ENCODE measurements at places on chromosomes 12 and 14.

GRCh38 chr14:54420478-54421142, 20.6 kb downstream of the CNIH1 start:
- DNase-seq = peak; percentile 17

DNA sequence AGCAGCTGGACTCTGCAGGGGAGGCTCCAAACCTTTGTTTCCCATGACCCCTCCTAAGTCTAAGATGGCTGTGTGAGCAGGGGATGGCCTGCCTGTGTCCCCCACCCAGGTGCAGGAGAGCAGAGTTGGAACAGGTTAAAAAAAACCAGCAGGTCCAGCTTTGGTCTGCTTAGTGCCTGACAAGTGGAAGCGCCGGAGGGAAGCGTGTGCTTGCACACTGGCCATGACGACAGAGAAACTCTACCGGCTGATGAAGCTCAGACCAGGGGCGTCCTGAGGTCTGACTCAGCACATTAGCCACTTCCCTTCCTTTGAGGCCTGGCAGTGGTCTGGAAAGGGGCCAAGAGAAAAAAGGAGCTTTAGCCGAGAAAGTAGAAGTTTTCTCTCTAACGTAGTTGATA, 280.1 kb downstream of the VRK1 start:
- no peak for DNase-seq

GRCh38 chr14:41490323-41490722, 116.4 kb upstream of the LRFN5 start:
- DNase-seq = no peak

DNA sequence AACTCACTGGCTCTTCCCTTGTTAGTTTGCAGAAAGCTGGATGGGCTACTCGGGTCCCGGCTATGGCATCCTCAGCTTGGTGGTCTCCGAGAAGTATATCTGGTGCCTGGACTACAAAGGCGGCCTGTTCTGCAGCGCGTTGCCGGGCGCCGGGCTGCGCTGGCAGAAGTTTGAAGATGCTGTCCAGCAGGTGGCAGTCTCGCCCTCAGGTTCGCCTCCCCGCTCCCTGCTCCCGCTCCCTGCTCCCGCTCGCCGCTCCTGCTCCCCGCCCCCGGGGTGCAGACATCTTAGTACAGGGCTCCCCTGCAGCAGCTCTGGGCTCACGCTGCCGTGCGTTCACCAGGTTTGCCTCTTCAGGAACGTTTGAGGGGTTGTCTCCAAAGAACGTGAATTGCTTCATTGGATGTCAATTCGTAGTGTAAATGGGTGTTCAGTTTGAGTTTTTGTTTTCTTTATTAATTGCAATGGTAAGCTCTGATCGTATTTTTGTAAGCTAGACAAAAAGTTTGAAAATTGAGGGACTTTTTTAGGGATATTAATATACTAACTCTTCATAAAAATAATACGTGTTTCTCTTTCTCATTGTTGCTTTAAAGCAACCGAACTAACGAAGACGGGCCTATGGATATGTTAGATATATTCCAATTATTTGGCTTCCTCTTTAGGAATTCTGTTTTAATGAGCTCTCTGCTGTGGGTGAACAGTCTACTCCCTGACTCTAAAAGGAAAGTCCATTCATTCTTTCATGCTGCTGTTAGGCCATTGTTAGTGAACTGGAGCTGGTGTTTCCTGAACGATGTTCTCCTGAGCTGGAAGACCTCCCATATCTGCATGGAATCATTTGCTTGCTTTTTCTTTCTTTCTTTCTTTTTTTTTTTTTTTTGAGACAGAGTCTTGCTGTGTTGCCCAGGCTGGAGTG, 71.3 kb downstream of the ANKRD9 start:
- peak; percentile 80 for DNase-seq

DNA sequence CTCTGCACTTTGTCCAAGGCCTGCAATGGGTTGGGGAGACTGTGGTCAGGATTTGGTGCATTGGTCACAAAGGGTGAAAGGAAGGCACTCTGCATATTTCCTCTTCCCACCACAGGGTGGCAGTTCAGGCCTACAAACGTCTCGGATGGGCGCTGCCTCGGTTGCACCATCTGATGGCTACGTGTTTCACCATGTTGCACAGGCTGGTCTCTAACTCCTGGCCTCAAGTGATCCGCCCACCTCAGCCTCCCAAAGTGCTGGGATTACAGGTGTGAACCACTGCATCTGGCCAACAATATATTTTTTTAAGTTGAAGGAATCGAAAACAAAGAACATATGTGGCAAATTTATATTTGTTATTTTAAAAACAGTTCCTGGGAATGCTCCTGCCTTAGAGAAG, 35.1 kb downstream of the TMBIM6 start:
- peak; percentile 63 for DNase-seq

DNA sequence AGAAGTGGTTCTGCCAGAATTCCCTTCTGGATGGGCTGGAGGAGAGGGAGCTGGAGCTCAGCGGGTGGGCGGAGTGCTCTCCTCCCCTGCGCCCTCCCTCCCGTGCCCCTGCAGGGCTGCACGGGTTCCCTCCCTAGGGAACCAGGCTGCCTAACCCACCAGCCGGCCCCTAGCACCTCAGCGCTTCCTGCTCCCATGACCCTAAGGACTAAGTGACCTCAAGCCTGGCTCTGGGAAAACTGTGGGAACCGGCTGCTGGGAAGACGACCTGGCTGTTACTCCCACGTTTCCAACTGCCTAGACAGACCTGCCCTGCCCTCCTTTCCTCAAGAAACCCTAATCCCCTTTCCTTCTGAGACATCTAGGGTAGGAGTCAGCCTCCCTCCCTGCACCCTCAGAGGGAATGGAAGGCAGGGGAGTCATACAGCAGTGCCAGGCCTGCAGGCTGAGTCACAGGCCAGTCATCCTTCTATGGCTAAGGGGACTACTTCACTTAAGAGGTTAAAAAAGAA, 31.5 kb downstream of the SLC6A12 start:
- no peak for DNase-seq

DNA sequence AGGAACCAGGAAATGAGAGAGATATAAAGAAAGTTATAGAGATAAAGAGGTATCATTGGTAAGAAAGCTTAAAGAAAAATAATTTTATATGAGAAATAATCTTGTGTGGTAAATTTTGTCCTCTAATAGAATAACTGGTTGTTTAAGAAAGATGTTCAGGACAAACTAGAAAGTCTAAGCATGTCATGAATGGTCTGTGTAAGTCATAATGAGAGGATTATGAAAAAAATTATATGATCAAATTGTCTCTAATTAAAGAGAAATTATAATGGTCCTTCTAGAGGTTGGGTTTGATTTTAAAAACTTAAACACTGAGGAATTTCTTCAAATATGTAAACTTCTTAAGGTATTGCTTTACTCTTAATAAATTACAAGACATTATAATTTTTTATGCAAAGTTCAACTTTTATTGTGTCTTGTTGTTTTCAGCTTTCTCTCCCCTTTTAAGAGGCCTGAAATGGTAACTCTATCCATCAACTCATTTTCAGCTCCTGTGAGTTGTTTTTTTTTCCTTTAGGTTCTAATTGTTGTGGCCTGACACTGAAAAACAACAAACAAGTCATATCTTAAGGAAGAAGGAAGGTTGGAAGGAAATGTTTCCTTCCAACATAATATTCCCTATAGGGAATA, 88.2 kb upstream of the CNOT2 start:
- DNase-seq = no peak

DNA sequence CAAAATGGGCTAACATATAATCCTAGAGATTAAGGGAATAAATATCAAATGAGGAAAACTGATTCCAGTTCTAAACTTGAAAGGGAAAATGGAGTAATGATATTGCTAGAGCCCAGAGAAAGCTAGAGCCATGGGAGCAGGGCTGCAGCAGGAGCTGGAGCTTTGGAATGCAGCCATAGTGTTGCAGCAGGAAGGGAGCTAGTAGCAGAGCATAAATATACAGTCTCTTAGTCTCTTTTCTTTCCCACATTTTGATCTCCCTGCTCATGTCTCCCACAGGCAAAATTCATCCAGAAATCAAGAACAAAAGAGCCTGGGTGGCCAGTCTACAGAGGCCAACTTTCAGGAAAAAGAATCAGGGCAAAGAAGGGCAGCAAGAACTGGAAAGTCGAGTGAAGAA, 253.7 kb downstream of the ATXN7L3B start:
- DNase-seq = no peak

DNA sequence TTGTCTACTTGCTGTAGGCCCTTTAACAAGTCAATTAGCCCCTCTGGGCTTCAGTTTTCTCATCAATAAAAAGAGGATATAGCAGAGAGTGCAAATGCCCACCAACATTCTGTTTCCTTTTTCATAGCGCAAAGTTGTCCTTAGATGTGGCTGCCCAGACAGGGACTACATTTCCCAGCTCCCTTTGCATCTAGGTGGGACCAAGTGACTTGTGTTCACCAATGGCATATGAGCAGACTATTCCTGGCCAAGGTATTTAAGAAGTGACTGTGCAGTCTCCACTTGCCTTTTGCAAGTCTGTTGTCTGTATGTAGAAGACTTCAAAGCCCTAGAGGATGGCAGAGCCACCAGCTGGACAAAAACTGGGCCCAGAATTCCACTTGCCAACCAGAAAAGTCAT, 59.7 kb downstream of the DAO start:
- DNase-seq = peak; percentile 52

- DNase-seq = no peak
These were observed 47.5 kb downstream of the C14orf132 start for GRCh38 chr14:96086574-96087077.

GRCh38 chr12:32532951-32533350, 133.6 kb downstream of the FGD4 start:
- no peak for DNase-seq

- DNase-seq = peak; percentile 69
These were observed 18.3 kb downstream of the SLC25A47 start for GRCh38 chr14:100341301-100342031.

GRCh38 chr14:75113932-75114539, 12.8 kb downstream of the NEK9 start:
- no peak for DNase-seq

DNA sequence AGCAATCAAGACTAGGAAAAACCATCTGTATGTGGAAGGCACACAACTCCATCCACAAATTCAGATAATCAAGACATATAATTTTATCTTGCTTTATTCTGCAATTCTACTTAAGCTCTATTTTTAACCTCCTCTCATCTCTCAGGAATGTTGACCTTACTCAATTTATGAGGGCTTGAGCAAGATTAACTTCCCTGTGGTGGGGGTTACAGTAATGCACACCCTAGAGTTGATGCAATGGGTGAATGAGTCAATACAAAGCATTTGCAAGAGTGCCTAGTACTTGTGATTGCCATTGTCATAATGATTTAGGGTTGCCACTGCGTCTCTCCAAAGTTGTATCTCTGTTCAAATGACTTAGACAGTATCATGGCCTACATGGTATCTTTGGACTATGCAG, 1598.4 kb upstream of the TMEM132C start:
- no peak for DNase-seq

- DNase-seq = no peak
These were observed 22.3 kb downstream of the DYRK4 start for GRCh38 chr12:4584281-4584680.

- DNase-seq = no peak
These were observed 502.4 kb upstream of the ATP2B1 start for GRCh38 chr12:90211017-90211416.

GRCh38 chr12:122032580-122032979, 10.9 kb downstream of the BCL7A start:
- DNase-seq = peak; percentile 67

- DNase-seq = no peak
These were observed 39.1 kb upstream of the PAPLN start for GRCh38 chr14:73198253-73198652.

DNA sequence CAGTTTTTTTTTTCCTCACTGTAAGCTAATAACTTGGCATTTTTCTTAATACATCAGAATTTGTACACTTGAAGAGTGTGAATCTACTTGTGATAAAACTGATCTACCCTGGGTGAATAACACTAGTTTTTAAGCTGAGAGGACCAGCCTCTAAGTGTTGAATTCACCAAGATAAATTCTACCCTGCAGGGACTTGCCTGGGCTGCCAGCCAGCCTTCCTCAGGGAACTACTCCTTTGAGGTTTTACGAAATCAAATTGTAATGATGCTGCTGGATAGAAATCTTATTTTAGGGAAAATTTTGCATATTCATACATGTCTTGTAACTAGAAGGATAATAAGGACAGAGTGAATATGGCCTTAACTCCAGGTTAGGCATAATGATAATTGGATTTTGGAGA, 1.9 kb downstream of the MED21 start:
- no peak for DNase-seq

DNA sequence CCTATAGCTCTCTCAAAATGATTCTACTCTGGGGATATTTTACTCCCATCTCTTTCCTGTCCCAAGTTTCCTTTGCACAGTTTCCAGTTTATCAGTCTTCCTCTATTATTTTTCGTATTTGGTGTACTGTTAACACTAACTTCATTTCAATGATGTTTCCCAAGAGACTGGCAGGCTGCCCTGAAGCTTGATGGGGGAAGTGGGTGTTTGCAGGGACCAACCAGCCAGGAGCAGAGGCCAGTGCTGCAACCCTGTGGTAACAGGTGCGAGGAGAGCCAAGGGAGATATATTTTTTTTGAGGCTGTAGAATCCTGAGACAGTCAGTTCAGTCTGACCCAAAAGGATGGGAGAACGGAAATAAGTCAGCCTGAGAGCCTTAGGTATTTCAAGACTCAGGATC, 11.8 kb upstream of the CEBPE start:
- DNase-seq = no peak

- no peak for DNase-seq
These were observed 1044.9 kb upstream of the FLRT2 start for GRCh38 chr14:84485036-84485435.

DNA sequence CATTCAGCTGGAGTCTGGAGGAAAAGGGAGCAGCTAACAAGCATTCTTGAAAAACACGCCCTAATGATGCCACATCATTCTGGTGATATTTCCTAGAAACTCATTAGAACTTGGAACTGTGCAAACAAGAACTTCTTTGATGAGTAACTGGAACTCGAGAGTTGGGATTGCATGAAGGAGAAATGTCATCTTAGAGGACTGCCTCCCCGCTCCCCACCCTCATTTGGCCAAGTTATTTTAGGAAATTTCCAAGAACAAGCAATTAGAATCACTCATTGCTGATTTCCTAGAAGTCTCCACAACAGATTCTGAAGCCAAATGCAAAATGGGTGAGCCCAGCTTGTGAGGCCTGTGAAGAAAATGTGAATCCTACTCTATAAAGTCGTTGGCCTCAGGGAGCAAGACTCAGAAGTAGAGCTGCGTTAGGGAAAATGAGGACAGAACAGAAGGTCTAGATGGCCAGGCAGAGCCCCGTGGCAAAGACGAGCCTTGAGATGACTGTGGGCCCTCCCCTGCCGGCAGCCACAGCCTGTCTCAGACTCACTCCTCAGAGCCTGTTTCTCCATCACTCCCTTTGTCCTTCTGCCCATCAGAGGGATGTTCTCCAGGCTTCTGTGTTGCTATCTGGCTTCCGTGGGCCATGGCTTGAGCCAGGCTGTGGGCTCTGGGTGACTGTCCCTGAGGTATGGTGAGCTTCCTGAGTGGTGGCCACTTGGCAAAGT, 38.4 kb downstream of the RTL1 start:
- DNase-seq = no peak

GRCh38 chr12:93183940-93184671, 193.6 kb upstream of the NUDT4 start:
- DNase-seq = peak; percentile 74
